ENCODE measurements at places on chromosomes 3 and 15.

- DNase-seq, result no peak
These were observed 28.9 kb downstream of the FBXW12 start for GRCh38 chr3:48400824-48401433.

GRCh38 chr3:170154569-170155143, 26.9 kb downstream of the PHC3 start:
- DNase-seq, result no peak

DNA sequence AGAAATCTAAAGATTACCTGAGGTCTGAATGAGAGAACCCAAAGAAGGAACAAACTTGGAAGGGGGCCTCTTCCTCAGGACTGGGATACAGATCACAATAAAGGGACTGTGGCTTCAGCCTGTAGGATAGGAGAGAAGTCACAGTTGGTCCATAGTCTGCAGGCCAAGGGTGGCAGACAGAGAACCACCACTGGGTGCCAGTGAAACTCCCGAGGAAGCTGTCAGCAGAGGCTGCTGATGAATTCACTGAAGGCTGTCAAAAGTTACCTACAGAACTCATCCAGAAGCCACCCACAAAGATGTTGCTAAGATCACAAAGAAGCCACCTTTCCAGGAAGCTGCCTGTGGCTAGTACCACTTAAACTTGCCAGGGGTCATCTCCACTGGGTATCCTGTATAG, 78.5 kb downstream of the TMCO5A start:
- DNase-seq, result no peak

DNA sequence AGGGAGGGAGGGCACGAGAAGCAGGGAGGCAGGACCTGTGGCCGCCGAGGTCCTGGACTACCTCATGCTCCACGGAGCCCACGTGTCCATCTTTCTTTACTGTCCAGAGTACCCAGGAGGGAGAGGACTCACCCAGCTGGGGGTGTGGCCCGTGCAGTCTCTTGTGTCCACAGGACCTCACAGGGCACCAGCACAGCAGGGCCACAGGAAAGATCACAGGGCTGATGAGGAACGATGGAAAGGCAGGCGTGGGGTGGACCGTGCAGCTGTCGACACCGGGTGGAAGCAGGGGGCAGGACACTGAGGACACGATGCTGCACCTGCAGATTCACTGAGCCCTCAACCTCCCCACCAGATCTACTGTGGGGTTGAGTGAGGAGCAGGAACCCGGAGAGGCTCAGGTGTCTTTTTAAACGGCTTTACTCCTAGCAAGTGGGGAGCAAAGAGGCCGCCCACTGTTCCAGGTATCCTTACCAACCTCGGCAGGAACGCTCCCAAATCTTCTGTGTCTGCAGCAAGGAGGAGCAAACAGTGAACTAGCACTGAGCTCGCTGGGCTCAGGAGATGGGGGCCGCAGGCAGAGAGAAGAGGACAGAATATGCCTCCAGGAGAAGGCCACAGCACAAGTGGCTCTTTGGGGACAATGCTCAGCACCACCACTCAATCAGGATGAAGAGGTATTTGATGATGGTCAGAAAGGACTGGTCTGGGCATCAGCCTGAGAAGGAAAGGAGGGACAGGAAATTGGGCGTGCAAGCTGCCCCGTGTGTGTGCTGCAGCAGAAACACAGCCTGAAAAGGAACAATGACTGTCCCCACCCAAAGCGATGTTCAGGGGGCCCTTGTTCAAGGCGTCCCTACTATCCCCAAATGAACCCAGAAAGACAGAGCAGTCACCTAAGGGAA, 198.8 kb downstream of the XXYLT1 start:
- no peak for DNase-seq

- DNase-seq, result no peak
These were observed 54.5 kb upstream of the UBE2E1 start for GRCh38 chr3:23751212-23751723.

DNA sequence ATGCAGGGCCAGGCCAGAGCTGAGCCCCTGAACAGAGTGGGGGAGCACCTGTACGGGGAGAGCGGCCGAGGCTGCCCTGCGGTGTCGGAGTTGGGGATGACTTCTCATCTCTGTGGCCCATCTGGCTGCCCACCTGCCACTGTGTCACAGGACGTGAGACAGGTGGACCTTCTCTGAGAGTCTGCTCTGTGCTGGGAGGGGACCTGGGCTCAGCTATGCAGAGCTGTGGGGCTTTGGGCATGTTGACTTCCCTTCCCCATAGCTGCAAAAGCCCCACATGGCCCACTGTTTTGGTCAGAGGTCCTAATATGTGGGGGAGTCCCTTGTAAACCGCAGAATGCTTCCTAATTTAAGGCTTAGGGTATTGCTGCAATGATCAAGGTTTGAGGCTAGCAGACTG, 68.0 kb upstream of the TRPM1 start:
- DNase-seq, result no peak

DNA sequence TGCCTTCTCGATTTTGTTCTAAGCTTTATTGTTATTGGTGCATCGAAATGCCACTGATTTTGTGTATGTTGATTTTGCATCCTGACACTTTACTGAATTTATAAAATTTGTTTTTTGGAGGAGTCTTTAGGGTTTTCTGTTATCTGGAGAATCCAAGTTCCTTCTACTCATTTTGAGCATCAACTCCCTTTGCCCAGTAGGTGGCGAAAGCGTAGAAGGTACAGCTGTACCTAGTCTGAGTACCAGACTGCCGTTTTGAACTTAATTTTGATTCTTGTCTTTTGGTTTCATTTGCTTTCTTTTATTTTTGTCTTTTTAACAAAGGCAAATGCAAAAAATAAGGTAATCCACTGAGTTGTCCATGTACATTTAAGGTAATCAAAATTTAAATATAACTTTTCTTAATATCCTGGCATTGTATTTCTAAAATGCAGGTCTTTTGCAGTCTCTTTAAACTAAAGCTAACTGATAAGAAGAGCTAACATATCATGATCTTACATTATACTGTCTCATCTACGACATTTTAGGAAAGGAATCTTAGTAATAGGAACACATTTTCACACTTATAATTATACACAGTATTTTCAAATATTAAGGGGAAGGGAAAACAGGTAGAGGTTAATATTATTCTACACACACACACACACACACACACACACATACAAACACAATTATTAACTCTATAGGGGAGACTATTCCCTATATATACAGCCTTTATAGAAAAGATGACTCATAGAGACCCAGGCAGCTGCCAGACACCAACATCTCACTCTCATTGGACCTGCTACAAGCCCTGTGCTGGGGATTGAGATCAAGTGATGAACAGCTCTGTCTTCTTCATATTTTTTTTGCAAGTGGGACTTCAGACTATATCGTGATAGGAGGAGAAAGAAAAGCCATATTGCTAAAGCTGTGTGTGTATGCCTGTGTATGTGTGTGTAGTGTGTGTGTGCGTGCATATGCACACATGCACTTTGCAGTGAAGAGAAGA, 71.8 kb downstream of the SYNPR start:
- DNase-seq, result no peak

DNA sequence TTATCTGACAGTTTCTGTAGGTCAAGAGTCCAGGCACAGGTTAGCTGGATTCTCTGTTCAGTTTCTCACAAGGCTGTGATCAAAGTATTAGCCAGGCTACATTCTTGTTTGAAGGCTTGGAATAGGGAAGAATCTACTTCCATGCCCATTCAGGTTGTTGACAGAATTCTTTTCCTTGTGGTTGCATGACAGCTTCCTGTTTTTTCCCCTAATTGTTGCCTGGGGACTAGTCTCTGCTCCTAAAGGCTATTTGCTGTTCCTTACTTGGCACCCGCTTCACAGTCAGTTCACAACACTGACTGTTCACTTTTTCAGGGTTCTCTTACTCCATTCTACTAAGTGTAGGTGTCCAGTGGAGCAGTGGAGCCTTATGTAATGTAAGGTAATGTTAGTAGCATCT, 115.4 kb upstream of the GBE1 start:
- no peak for DNase-seq

DNA sequence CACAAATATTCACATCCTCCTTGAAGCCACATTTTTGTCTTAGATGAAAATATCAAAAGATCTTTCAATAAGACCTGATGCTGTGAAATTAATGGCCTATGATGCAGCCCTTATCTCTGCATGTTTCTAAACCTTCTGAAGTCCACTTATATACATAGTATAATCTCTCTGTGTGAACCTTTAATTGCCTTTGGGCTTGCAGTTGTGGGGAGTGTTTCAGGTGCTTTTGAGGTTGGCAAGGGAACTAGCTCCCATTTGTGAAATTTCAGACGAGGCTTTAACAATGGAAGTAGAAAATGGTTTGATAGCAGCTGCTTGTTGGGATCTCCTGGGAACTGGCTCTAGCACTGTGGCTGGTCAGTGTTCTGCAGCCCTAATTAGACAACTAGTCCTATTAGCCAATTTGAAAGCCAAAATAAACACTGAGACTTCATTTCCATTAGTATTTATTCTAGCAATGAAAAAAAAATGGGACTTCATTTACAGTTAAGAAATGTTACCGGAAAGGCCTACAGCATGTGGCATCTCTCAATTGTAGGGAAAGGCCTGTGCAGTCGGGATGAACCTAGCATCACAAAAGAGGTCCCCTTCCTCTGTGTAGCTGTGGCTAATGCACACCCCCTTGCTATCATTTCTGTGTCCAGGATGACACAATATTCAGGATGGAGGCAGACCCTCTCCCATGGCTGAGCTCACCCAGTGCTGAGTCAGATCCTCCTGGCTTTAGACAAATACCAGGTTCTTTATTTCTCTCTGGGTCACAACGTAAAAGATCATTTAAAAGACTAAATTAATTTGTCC, 140.7 kb upstream of the TRIM42 start:
- DNase-seq, result no peak

DNA sequence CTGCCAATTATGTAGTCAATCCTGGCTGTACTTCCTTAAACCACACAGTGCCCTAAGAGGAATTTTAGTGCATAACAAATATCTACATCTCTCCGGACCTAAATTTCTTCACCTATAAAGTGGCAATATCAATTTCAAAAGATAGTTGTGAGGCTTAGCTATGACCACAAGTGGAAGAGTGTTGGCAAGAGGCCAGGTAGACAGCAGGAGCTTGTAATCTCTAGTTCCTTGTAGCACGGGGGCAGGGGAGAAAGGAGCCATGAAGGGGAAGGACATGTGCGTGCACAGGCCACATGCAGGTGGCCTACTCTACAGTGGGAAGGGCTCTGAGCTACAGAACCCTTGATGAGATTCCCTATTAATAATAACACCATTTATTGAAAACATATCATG, 269.7 kb downstream of the ABHD5 start:
- DNase-seq, result no peak

DNA sequence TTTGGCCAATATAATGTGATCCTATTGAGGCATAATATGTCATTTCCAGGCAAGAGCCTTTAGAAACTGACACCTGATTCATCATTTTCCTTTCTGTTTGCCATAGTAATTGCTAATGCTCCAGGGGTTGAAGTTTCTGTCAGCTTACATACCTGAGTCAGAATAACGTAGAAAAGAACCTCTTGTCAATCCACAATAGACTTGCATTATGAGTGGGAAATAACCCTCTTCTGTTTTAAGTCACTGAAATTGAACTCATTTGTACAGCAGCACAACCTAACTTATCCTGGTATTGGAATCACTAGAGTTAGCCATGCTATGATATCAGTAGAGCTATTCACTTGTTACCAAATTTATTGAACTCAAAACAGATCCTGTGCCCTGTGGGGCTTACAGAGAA, 101.7 kb upstream of the TP63 start:
- no peak for DNase-seq

GRCh38 chr3:79175870-79176269, 591.9 kb downstream of the ROBO1 start:
- no peak for DNase-seq

GRCh38 chr15:31017311-31017710, 25.9 kb upstream of the MTMR10 start:
- DNase-seq, result no peak

DNA sequence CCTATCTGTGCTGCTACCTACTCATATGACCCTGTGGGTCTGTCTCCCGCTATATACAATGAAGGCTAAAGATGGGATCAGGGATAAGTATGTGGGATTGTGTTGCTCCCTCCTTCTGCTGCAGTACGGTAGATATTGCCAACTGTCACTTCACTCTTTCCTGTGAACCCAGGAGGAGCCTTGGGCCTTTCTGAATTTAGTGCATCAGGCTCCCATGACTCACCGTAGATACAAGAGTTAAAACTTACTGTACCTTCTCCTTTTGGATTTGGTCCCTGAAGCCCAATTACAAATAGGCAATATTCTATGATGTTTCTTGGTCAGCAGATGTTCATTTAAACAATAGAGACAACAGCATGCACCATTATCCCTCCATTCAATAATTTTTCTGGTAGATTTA, 27.4 kb downstream of the MITF start:
- DNase-seq, result no peak

DNA sequence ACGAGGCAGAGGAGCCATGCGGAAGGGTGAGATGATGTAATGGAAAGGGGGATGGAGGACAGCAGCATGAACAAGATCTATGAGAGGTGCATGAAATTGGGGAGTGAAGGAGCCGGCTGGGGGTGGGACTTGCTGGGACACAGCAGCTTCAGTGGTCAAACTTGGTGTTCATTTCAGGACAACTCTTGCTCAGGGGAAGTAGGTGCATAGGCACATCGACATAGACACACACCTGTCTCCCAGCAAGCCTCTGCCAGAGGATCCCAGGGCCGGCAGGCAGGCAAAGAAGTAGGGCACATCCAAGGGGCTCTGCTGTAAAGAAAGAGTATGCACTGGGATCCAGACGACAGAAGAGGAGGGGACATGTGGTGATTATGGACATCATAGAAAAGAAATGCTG, 113.1 kb upstream of the NR2E3 start:
- no peak for DNase-seq

DNA sequence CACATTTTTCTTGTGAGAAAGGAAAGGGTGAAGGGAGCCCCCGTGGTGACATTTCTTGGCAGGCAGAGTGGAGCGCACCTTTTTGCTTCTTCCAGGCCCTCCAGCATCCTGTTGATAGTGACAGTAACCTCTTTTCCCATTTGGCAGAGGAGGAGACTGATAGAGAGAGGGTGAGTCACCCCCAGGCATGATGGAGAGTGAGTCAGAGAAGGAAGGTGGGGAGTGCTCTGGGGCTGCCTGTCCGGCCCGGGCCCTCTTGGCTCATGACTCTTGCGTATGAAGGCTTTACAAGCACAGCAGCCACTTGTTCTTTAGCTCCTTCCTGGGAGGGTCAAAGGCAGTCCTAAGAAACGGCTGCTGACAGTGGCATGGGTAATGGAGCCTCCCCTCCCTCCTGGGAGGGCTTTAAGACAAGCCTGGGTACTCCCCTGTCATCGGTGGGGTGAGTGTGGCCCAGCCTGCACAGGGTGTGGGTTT, 16.0 kb downstream of the ANKRD63 start:
- no peak for DNase-seq

DNA sequence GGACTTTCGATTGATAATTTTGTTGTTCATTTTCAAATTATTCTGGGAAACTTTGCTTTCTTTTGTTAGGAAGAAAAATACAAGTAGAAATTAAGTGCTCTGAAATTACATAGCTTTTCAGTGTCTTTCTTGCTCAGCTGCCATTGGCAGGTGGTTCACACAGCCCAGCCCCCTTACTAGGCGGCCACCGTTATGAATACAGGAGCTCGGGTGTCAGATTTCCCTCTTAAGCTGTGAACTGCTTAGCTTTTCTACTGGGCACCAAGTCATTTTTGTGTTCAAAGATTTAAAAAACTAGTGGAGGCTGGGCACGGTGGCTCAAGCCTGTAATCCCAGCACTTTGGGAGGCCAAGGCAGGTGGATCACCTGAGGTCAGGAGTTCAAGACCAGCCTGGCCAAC, 55.2 kb downstream of the HMG20A start:
- DNase-seq, result no peak

GRCh38 chr3:12267376-12268030, 21.4 kb upstream of the PPARG start:
- DNase-seq, result no peak

GRCh38 chr15:54354341-54354740, 376.1 kb downstream of the UNC13C start:
- DNase-seq, result no peak

Data from cortex of kidney (tissue), 1 donor.